ENCODE measurements at places on chromosomes 2 and 18.

DNA sequence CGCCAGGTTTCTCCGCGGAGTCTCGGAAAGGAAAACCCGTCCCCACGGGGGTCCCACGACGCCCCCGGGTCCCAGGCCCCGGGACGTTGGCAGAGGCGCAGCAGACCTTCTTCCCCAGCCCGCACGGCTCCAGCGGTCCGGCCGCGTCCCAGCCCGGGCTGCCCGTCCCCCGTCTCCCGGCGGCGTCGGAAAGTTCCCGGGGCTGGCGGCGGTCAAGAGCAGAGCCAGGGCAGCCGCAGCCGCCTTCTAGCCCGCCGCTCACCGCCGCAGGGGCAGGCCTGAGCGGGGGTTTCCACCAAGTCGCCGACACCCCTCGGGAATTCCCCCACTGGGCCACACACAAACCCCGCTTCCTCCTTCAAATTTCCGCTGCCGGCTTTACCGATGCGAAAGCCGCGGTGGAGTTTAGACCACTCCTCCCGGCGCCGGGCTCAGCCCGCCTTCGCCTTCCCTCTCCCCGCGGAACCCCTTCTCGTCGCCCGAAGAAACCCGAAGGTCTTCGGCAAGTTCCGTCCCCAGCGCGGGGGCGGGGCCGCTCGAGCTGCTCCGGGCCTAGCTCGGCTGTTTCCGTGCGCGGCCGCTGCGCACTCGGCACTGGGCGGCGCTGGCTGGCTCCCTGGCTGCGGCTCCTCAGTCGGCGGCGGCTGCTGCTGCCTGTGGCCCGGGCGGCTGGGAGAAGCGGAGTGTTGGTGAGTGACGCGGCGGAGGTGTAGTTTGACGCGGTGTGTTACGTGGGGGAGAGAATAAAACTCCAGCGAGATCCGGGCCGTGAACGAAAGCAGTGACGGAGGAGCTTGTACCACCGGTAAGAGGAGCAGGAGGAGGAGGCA, at the start of gene CREB1:
Gene CREB1 (plus strand): TSS at position 633 of the 830 bp plus-strand sequence. CDS start 25,674 bp downstream, outside the sequence.
- peak; percentile 74 for DNase-seq

DNA sequence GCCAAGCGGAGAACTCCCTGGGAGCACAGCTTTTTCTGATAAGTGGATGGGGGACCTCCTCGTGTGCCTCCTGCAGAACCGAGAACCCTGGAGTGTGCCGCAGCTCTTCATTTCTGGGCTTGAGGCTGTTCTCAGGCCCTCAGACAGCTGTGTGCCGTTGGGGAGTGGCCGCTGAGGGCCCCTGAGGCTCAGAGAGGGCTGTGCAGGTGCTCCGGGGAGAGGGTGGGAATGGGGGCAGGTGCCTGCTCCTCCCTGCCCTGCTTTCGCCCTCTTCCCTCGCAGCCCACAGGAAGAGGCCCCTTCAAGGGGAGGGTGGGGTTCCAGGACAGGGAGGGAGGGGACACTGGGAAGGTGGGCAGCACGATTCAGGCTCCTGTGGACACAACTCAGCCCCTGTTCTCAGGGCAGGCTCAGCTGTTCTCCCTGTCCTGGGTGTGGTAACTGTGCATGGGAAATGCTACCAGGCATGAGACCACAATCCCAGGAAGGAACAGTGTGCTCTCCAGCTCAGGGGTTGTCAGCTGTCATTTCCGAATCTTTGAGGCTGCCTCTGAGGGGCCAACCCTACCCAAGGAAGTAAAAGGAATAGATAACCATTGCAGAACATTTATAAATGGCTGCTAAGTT, 11.3 kb downstream of the LCT start:
- DNase-seq: no peak

- DNase-seq: no peak
Measured at GRCh38 chr2:201513271-201513670, 61.7 kb downstream of the STRADB start.

GRCh38 chr18:54830866-54831265, 2.6 kb downstream of the RAB27B start:
- no peak for DNase-seq

- no peak for DNase-seq
Measured at GRCh38 chr2:88058191-88058590, 2.6 kb upstream of the KRCC1 start.

GRCh38 chr2:171509945-171510731, 12.1 kb upstream of the CYBRD1 start:
- no peak for DNase-seq

GRCh38 chr2:162538967-162539366, 195.0 kb downstream of the GCA start:
- no peak for DNase-seq

- DNase-seq: no peak
Measured at GRCh38 chr18:47050468-47050867, 15.0 kb upstream of the ELOA2 start.

DNA sequence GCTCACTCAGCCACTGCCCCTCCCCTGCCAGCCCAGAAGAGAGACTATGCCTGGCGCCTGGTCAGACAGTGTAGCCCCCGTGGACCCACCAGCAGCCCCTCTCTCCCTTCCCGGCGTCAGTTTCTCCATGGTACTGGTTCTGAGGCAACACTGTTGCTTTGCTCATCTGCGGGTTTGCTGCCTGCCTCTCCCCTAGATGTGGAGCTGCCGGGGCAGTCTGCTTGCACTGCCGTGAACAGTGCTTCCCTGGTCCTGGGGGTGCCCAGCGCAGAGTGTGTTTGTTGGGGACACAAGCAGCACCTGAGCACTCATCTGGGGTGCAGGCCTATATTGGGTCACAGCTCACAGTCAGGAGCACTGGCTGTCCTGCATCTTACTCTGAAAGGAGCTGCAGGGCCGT, 309.9 kb downstream of the NDUFA10 start:
- no peak for DNase-seq

- DNase-seq: no peak
Measured at GRCh38 chr2:237754626-237755248, 43.8 kb upstream of the RBM44 start.

Data from NCI-H1417 treated with DMSO at 0.1 percent for 48 hours (cell line).